Purkinje cell (primary cell): ENCODE measurements at places on chromosomes 4 and X. TPM values are rescaled to one million over a fixed set of nuclear protein-coding genes. Genes with fewer than 3 reads are reported as not detected.

PNMA6A gene
- polyA plus RNA-seq = 8.3 and 14.3 TPM in 2 replicates

TRIM2 gene
- 184 and 195 TPM in 2 replicates for polyA plus RNA-seq

PAGE1 gene
- not detected in 2 replicates for polyA plus RNA-seq

GPR34 gene
- polyA plus RNA-seq = 1.0 and 2.6 TPM in 2 replicates

PCDH10 gene
- polyA plus RNA-seq = 0.91 and 6.8 TPM in 2 replicates

TMEM35A gene
- polyA plus RNA-seq = 40.4 and 57.0 TPM in 2 replicates

IQCM gene
- not detected in 2 replicates for polyA plus RNA-seq

MAGEA11 gene
- not detected in 2 replicates for polyA plus RNA-seq

ARHGAP6 gene
- 0.50 and 0.62 TPM in 2 replicates for polyA plus RNA-seq

GUCY1A1 gene
- 6.4 TPM in 1 of 2 replicates, not detected in the other for polyA plus RNA-seq

PDGFRA gene
- polyA plus RNA-seq = 0.94 and 1.2 TPM in 2 replicates

KCTD8 gene
- 262 and 310 TPM in 2 replicates for polyA plus RNA-seq

EDNRA gene
- polyA plus RNA-seq = 0.76 and 0.83 TPM in 2 replicates

MAGEB17 gene
- polyA plus RNA-seq = not detected in 2 replicates

TEX13B gene
- not detected in 2 replicates for polyA plus RNA-seq

RHOXF2 gene
- polyA plus RNA-seq = 0.97 TPM in 1 of 2 replicates, not detected in the other

SCARB2 gene
- 48.9 and 49.9 TPM in 2 replicates for polyA plus RNA-seq

FNIP2 gene
- 7.0 and 7.6 TPM in 2 replicates for polyA plus RNA-seq
